ENCODE measurements at places on chromosomes 7 and 10.

GRCh38 chr10:11609052-11609451, 2.4 kb downstream of the USP6NL start:
- no peak for DNase-seq

- no peak for DNase-seq
Observed at GRCh38 chr7:98840722-98841121, 29.1 kb downstream of the TMEM130 start.

DNA sequence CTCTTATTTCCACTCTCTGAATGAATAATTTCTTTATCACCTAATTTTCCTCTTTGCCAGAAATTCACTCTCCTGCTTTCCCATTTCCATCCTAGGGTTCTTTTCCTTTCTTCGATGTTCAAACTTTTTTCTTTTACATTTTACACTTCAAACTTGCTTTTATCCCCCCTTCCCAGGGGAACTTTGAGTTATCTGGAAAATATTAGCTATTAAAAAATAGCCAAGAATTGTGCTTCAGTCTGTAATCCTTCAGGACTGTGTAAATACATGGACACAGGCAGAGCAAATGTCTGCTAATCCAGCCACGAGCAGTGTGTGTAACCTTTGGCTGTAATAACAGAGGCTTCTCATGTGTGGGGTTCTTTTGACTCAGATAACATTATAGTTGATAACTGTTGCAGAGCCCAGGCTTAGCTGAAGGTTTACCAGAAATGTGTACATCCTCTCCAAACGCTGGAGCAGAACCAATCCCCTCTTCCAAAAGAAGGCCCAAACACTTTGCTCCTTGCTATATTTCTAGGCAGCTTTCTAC, 4.6 kb downstream of the ASB4 start:
- no peak for DNase-seq

DNA sequence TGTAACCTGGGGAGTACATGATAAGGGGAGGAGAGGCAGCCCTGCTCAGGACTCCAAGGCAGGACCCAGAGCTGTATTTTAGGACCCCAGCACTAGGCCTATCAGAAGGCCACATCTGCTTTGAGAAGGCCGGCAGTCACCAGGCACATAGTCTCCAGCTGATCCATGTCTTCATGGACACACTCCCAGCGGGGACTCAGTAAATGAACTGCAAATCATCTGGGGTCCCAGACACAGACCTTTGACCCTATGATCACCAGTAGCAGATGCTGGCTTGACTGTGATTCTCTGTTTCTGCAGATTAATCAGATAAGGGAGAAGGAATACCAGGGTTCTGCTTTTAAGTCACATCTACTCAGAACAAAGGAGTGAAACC, 341.4 kb upstream of the PODXL start:
- DNase-seq = no peak

DNA sequence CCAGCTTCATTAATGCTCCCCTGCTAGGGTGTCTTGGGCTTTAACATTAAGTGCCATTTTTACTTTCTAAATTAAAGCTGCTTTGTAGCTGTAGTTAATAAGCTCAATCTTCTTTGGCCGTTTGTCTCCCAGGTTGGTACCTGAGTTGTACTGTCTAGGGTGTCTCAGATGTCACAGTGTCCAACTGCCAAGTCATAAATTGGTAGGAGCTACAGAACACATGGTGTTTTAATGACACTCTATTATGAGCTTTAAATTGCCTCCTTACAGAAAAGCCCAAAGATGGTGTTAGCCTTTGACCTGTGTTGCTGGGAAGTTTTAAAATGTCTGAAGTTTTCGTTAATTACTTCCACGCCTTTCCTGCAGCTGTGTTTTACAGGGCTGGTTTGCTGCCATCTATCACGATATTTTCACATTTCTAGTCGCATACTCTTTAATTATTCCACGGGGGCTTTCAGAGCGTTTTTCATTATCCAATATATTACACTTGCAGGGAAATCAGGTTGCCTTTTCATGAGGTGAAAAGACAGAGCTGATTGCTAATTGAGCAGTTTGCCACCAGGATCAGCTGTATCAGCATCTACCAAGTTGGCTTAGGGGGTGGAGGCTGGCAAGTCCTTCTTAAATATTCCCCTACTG, 247.8 kb upstream of the PLPP4 start:
- DNase-seq = no peak

DNA sequence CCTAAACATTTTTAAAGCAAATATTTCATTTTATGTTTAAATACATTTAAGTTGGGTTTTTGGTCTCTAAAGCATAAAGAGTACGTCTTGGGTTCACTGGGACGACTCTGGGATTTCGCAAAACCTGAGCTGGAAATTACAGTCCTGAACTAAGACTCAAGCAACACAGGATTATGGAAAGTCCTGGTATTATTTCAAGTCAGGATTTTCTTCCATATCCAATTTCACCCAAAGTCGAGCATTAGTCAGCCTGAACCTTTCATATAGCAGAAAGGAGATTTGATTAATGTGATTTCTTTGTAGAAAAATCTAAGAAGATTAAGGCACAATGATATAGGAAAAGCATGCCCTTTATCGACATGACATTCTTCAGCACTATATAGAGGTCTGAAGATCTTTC, 100.0 kb downstream of the MTERF1 start:
- DNase-seq = no peak

DNA sequence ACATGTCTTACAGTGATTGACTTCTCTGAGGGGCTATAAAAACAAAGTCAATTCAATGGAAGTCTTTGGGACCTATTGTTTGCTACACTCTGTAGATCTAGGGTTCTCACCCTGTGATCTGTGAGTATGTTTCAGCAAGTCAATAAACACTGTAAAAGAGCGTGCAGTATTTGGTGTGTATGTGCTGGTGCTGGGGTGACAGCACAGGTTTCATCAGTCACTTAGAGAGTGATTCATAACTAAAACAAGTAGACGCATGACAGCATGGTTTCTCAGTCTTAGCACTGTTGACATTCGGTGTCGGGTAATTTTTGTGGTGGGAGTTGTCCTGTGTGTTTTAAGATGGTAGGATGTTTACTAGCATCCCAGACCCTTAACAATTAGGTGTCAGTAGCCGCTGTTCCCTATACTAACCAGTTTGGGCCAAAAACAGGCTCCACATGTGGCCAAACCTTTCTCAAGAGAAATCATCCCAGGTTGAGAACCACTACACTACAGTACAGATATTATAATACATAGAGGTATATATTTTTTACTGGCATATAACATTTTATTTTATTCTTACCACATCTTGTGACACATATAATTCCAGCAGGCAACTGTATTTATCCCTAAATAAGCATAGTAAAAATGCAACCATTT, 411.8 kb downstream of the ARL4A start:
- no peak for DNase-seq

- no peak for DNase-seq
Observed at GRCh38 chr10:131806646-131807317, 94.0 kb upstream of the PPP2R2D start.

- no peak for DNase-seq
Observed at GRCh38 chr10:3803295-3803926, 18.4 kb upstream of the KLF6 start.

DNA sequence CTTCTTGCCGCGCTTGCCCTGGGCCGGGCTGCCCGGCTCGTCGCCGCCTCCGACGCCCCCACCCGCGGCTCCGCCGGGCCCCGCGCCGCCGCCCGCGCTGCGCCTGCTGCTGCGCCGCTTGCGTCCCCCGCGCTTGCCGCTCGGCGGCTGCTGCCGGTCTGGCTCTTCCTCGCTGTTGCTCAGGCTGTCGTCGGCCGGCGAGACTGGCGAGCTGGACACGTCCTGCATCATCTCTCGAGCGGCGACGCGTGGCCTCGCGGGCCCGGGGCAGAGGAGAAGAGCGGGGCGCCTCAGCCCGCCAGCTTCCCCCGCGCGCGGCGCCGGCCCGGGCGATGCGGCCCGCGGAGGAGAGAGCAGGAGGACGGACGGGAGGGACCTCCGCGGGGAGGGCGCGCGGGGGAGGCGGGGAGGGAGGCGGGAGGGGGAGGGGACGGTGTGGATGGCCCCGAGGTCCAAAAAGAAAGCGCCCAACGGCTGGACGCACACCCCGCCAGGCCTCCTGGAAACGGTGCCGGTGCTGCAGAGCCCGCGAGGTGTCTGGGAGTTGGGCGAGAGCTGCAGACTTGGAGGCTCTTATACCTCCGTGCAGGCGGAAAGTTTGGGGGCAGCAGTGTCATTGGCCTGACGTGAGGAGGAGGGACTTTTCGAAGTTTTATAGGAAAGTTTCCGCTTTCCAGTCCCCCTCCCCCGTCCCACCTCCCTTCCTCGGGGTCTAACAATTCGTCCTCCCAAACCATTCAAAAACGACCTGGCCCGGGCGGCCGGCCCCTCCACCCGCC, at the start of gene TWIST1:
TSS of gene TWIST1 (minus strand) at position 546 of the 779 bp plus-strand sequence. CDS start at position 231, 315 bp downstream.
- no peak for DNase-seq

- no peak for DNase-seq
Observed at GRCh38 chr7:27143950-27144780, 684 bp upstream of the HOXA5 start.

DNA sequence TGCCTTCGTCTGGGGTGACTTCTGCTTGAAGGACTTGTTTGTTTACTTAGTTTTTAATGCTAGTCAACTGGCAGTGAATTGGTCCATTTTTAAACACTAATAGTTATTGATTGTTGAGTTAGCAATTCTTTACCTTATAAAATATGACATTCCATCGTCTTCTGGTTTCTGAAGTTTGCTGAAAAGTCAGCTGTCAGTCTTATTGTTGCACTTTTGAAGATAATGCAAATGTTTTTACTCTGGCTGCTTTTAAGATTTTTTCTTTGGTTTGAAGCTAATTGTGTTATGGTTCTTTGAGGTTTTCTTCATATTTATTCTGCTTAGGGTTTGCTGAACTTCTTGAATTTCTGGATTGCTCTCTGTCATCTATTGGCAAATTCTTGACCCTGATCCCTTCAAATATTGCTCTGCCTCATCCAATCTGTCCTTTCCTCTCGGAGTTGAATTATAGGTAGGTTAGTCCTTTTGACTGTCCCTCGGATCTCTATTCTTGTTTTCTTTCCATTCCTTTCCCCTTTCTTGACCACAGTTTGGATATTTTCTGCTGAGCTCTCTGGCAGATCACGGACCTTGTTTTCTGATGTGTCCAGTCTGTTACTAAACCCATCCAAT, 24.2 kb downstream of the MGMT start:
- no peak for DNase-seq

Measured in T-helper 17 cell (primary cell).